ENCODE measurements at places on chromosomes 2 and 18.

- DNase-seq, result no peak
These were observed 10.5 kb upstream of the LAPTM4A start for GRCh38 chr2:20061940-20062339.

- no peak for DNase-seq
These were observed 305.0 kb downstream of the PTH2R start for GRCh38 chr2:208711598-208711997.

- DNase-seq, result peak; percentile 44
These were observed 10.5 kb downstream of the DRC1 start for GRCh38 chr2:26412091-26412673.

GRCh38 chr2:205556357-205556756, 125.9 kb upstream of the NRP2 start:
- DNase-seq, result no peak

- DNase-seq, result no peak
These were observed 79.0 kb downstream of the CIB4 start for GRCh38 chr2:26561918-26562810.

- no peak for DNase-seq
These were observed 337.7 kb downstream of the MEIS1 start for GRCh38 chr2:66772618-66773017.

DNA sequence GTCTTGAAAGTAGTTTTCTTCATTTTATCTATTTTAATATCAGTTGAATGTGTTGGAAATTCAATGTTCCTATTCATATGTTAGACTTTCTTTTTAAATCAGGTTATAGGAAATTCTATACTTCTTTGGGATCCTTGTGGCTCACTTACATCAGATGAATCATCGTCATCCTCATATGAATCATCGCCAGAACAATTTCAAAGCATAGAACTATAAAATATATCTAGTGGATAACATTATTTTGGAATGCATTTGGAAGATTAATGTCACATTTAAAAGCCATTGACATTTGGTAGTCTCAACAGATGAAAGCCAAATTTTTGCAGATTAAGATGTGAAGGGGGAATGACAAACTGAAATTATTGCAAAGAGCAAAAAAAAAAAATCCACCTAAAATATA, 94.1 kb downstream of the FAM161A start:
- DNase-seq, result no peak

DNA sequence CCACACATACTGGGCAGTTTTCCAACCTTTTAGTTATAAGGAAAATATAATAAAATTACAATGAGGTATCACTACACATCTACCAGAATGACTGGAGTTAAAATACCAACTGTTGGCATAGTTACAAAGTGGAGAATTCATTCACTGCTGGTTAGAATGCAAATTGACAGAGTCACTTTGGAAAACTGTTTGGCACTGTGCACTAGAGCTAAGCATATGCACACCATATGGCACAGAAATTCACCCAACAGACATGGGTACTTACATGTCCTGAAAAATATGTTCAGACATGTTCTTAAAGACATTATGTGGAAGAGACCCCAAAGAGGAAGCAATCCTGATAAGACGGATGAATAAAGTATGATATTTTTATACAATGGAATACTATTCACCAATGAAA, 686.1 kb upstream of the RAB6C start:
- DNase-seq, result no peak

- DNase-seq, result peak; percentile 50
These were observed 85.1 kb upstream of the ACAA2 start for GRCh38 chr18:49898421-49898820.
